ENCODE measurements at places on chromosomes 4 and X.

GRCh38 chr4:81447566-81448229, 24.0 kb downstream of the RASGEF1B start:
- DNase-seq = no peak

GRCh38 chr4:128793859-128794672, 15.4 kb upstream of the JADE1 start:
- no peak for DNase-seq

DNA sequence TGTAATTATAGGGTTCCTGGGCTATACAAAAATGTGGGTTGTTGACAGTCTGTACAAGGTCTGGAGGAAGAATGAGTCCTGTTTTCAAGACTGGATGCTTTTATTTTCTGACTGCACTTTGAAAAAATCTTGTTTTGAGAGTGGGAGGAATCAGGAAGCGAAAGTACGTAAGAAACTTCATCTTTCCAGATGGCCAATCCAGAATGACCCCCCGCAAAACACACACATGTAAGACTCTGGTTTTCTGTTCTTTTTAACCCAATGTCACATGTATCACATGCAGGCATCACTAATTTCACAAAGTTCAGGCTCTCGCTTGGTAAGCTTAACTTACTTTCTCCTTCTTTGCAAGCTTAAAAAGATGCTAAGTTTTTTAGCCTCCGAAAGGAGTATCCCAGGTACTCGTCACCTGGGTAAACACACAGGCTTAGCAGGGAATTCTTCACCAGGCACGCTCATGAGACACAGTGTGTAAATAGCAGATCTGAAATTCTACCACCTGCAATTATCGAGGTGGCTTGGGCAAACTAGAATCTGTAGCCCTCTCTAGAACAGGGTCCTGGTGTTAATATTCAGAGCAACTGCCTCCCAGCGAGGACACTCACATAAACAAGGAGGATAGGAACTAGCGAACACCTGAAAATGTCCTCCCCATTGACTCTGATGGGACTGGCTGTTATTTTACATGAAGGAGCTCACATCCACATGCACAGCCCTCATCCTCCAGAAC, 90.7 kb downstream of the NSUN7 start:
- no peak for DNase-seq

DNA sequence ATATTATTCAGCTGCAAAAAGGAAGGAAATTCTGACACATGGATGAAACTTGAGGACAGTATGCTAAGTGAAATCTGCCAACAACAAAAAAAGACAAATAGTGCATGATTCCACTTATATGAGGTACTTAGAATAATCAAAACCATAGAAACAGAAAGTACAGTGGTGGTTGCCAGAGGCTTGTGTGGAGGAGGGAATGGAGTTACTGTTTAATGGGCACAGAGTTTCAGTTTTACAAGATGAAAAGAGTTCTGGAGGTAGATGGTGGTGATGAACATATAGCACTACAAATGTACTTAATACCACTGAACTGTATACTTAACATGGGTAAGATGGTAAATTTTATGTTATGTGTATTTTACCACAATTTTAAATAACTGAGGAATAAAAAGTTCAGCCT, 212.0 kb upstream of the KLF3 start:
- DNase-seq = no peak

GRCh38 chr4:28225050-28225449, 1364.4 kb downstream of the STIM2 start:
- DNase-seq = peak; percentile 68

- no peak for DNase-seq
Observed at GRCh38 chrX:68383540-68383939, 49.8 kb downstream of the OPHN1 start.

GRCh38 chrX:69615342-69615741, 571 bp upstream of the EDA start:
- DNase-seq = no peak

DNA sequence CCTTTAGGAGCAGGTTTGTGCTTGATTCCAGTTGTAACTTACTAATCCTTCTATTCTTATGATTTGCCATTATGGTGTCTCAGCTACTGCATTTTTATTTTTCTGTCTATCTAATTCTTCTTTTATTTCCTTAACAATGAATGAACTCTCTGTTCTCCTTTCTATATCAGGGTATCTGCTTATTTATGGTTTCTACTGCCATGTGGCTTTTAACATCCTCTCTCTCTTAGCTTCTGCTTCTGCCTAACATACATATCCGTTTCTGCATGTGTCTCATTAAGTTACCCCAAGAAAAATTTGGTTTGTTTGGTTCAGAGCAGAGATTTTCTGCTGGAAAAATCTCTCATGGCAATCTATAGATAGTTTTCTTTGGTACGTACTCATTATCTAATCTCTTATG, 614.4 kb downstream of the RPA4 start:
- no peak for DNase-seq

- no peak for DNase-seq
Observed at GRCh38 chrX:48689208-48689920, 5.8 kb downstream of the WAS start.

- DNase-seq = no peak
Observed at GRCh38 chr4:88110826-88111225, 47.6 kb downstream of the ABCG2 start.

GRCh38 chr4:87180767-87181166, 39.7 kb downstream of the KLHL8 start:
- peak; percentile 42 for DNase-seq

DNA sequence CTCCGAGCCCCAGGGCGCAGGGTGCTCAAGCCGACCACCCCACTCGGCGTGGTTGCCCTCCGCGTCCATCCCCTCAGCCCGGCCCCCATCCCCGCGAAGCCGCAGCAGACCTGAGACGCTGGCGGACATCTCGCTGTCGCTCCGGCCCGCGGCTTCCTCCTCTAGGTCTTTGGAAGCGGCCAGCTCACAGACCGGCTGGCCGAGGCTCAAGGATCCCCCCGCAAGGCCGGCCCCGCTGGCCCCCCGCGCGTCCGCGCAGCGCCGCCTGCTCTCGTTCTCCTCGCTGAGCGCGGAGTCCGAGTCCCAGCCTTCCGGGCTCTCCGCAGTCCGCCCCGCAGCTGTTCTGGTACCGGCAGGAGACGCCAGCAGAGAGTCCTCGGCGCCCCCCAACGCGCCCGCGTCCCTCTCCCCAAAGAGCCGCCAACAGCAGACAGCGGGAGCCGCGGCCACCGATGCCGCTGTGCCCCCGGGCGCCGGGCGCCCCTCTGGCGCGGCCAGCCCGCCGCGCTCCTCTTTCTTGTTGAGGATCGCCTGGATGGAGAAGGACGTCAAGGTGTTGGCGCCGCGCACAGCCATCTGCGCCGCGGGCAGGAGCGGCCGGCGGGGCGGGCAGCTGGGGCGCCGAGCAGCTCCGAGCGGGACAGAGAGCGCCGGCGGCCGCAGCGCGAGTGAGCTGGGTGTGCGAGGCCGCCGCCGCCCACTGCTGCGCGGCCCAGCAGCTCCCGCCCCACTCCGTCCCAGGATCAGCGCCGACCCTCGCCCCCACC, at the start of gene NKX3-2:
NKX3-2 (minus strand) TSS at position 670 of the 767 bp plus-strand sequence; CDS start at position 576, 94 bp downstream.
- DNase-seq = peak; percentile 65

GRCh38 chr4:186717556-186717955, 6.1 kb downstream of the FAT1 start:
- DNase-seq = no peak

DNA sequence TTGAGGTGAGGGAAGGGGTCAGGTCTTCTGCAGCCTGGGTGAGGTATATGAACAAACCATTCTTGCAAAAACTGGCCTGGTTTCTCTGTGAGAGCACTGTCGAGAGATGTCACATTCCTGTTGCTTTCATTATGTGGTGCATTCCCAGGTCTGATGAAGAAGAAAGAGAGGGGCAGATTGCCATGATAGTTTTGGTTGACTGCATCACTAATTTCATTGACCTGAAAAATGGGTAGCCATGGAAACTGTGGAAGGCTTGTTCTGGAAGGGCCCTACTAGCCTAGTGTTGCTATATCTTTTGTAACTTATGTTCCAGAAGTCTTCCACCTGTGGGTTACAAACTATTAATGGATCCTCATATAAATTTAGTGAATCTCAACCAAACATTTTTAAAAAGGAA, 32.9 kb upstream of the CYBB start:
- DNase-seq = no peak

DNA sequence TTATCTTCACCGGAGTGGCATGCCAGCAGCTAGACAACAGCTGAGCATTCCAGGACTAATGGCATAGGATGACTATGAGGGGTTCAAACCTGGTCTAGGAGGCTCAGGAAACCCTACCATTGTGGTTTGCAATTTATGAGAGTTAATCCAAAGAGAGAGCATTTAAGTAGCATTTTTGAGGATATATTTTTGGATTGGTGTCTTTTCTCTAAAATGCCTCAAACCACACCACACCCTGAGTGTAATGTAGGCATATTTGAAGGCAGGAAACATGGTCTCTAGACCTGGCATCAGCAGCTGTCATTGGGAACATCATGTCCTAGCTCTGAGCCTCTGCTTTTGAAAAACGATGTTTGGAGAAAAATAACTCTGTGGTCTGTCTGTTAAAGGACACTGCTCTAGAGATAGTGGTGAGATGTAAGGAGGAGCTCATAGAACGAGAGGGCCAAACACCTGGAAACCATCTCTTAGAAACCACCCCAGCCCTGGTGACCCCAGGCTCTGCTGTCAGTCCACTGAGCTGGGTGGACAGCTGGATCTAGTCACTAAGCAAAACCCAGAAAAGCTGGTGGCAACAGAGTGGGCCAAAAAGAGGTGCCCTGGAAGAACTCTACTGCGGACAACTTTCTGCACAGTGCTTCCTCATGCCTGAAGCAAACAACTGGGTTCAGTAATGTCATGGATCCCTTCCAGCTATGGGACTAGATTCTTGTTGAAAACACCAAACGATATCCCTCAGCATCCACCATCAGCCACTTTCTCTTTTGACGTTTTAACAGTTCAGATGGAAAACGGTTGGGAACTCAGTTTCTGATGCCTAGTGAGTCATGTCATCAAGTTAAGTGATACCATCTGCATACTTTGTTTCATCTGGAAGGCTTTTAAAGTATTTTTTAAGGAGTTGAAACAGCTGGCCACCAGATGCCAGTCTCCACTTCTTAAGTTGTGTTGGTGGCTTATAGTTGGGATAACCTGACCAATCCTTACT, 100.2 kb upstream of the C1QTNF7 start:
- peak; percentile 89 for DNase-seq

GRCh38 chr4:86685401-86685800, 91.3 kb downstream of the PTPN13 start:
- DNase-seq = peak; percentile 41

DNA sequence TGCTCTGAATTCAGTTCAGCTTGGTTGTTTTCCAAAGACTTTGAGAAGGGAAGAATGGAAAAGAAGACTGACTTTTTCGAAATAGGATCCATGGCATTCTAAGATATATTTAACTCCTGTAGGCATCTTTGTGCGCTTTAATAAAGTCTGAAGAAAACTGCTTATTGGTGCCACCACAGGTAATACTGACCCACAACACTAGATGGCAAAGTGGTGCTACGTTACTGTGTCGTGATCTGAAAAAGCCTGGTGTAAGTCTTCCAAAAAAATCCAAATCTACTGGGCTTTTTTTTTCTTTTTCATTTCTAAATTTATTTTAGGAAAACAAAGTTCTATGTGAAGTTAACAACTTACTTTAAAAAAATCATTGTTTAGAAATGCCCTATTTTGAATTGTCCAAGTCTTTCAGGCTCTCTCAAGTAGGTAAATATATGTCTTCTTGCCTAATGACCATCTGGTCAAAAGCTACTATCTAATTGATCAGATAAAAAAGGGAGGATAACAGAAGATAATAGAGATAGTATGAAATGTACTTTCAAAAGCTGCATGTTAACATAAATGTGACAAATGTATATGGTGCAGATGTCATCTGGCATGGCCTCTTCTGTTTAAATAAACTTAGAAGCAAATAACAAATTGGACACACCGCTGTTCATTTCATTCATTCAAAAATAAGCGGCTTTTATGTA, 47.0 kb upstream of the MID1IP1 start:
- DNase-seq = peak; percentile 61

DNA sequence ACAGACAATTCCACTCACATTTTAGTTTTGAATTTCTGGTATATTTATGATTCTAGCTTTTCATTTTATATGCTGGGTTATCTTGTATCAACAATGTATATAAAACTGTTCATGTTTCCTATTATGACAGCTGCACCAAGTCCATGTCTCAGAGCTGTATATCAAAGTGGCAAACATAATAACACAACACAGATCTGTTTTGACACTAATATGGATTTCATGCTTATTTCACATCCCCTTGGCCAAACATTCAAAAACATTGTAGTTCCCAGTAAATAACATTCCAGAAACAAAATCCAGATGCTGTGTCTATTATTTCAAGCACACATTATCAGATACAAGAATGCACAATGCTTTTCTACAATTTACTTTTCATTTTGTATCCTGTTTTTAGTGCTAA, 380.6 kb upstream of the MAGEB2 start:
- no peak for DNase-seq

GRCh38 chr4:100843910-100844309, 326.1 kb upstream of the EMCN start:
- DNase-seq = peak; percentile 20

GRCh38 chr4:6120361-6120760, 80.0 kb downstream of the JAKMIP1 start:
- no peak for DNase-seq

DNA sequence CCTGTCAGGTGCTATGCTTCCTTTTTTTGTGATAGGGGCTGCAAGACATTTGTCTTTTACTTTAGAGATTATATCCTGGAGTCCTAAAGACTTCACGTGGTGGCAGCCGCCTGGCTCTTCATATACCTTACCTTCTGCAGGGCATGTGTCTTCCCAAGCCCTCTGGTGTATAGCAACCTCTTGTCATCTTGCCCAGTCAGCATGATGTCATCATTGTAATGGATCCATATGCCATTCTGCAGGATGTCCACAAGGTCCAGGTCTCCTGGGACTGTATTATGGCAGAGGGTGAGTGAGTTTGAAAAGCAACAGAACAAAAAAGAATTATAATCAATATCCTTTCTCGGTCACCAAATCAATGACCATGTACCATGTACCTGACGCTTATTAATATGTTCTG, 82.2 kb upstream of the SCOC start:
- DNase-seq = peak; percentile 46

GRCh38 chrX:30241724-30242415, at the start of gene MAGEB4:
MAGEB4 (plus strand) TSS chrX:30242000; CDS start chrX:30242136, 136 bp downstream.
- DNase-seq = no peak

GRCh38 chr4:74449571-74450297, 4.8 kb downstream of the AREG start:
- peak; percentile 55 for DNase-seq

DNA sequence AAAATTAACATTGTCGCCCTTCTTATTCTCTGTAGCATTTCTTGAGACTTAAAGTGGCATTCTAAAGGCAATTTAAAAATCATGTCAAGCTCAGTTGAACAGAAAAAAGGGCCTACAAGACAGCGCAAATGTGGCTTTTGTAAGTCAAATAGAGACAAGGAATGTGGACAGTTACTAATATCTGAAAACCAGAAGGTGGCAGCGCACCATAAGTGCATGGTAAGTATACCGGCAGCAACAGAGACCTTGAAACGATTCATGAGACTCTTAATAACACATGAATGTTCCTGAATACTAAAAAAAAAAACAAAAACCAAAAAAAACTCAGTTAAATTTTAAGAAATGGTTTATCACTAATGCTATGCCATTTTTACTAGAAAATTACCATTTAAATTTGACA, 82.4 kb upstream of the HPRT1 start:
- peak; percentile 69 for DNase-seq

- DNase-seq = peak; percentile 11
Observed at GRCh38 chrX:39409246-39409917, 608.1 kb downstream of the MID1IP1 start.

- DNase-seq = peak; percentile 33
Observed at GRCh38 chr4:112210777-112211176, 20.8 kb upstream of the AP1AR start.

- DNase-seq = no peak
Observed at GRCh38 chr4:93187892-93188291, 640.7 kb upstream of the ATOH1 start.

Data from GM23248 (cell line).